ENCODE measurements at places on chromosomes 6 and 20.

GRCh38 chr6:18276610-18277236 is 12.4 kb upstream of the DEK start:
- DNase-seq = no peak

DNA sequence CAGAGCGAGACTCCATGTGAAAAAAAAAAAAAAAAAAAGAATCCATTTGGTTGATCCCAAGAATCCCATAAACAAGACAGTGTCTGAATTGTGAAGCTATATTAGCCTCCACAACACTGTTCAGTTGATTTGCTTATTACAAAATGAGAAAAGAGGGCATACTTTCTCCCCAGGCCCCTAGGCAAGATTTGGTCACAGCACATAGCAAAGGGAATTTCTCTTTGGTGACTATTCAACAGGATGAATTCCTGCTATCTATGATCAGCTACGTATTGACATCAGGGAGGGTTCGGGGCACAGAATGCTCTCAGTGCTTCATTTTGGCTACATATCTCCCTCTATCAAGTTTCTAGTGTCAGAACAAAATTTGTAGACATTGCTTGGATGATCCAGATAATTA is 20.2 kb upstream of the SLC22A3 start:
- DNase-seq = no peak

DNA sequence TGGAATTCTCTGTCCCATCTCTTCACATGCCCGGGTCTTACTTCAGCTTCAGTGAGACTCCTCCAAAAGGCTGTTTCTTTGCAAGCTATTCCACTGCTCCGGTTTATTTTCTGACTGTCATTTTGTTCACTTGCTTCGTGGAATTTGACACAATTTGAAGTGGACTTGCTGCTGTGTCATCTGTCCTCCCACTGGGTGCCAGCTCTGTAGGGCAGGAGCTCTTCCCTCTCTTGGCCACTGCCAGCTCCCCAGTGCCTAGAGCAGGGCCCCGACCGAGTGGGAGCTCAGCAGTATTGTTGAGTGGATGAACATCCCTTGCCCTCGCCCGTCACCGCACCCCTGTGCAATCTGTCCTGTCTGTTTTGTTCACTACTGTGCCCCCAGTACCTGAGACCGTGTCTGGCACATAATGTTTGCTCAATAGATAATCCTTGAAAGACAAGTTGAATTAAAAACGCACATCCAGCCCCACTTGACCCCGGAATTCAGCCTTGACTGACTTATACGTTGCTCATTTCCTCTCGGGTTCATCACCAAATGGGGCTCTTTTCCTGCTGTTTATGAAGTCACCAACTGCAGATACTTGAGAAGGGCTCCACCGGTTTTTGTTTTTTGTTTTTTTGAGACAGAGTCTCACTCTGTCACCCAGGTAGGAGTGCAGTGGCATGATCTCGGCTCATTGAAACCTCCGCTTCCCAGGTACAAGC is 170.3 kb upstream of the KCNG1 start:
- no peak for DNase-seq

- no peak for DNase-seq
These were observed 89.6 kb upstream of the ADGRF1 start for GRCh38 chr6:47131773-47132172.

DNA sequence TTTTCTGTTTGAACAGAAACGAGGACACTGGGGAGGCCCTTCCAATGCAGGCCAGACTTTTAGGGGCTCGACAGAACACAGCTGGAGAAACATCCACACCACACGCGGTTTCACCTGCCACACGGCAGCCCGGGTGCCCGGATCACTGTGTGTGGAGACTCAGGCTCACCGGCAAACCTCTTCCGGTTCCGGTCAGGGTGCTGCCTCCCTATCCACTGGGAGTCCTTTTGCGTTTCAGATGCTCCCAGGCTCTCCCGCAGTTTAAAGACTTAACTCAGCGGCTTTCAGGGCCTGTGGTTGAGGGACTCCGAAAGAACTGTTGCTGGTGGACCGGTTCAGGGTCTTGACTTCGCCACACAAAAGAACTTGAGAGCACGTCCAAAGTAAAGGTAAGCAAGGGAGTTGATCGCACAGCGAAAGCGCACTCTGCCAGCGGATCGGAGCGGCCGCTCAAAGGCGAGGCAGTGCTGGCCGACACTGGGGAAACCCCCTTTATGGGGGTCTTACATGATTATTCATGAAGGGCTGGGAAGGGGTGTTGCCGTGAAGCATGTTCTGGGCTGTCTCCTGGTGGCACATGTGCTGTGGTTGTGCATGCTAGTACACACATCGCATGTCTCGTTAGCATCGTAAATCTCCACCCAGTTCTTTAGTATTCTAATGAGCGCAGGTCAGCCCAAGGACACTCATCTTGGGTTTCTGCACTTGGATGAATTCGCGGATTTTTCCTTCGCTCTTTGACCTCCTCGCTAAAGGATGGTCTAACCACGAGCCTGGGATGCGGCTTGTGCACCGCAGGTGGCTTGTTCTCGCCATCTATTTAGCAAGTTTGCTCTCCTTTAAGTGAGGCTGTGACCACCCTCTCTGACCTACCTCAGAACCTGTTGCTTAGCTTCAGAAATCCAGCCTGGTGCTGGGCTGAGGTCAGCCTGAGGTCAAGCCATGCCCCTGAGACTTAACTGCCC is 180.3 kb downstream of the CDH26 start:
- DNase-seq = peak; percentile 24

GRCh38 chr6:105191351-105191750 is 11.5 kb upstream of the POPDC3 start:
- no peak for DNase-seq

- no peak for DNase-seq
These were observed 59.5 kb downstream of the CTCFL start for GRCh38 chr20:57465486-57465885.

DNA sequence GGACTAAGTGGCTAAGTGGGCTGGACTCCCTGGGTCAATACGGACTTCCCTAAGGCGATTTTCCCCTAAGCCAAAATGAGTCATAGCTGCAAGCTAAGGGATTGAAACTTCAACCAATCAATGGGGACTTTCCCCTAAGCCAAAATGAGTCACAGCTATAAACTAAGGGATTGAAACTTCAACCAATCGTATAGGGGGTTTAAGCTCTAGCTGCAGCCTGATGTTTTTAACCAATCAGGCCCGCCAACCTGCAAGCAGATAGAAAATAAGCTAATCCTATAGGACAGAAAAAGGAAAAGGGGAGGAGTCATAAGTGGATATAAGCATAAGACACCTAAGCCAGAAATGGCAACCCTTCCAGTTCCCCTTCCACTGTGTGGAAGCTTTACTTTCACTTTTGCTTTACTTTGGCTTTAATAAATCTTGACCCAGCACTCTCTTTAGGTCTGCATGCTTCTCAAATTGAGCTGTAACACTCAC is 655.0 kb upstream of the HS3ST5 start:
- no peak for DNase-seq

DNA sequence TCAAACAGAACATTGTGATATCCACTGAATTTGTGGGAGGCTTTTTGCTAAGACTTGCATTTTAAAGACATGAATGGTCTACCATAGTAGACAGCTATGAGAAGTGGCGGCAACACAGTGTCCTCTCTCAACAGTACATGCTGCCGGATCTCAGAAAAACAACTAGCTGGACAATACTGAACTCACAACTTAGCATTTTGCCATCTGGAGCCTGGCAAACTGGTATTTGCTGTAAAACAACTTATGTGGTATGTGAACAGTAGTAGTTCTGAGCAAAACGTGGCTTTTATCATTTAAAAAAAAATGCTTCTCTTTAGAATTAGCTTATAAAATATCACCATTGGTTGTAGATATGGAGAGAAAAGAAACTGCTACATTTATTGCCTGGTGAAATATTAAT is 3.3 kb upstream of the PXDC1 start:
- no peak for DNase-seq

GRCh38 chr6:165218829-165219228 is 90.6 kb downstream of the C6orf118 start:
- DNase-seq = no peak

DNA sequence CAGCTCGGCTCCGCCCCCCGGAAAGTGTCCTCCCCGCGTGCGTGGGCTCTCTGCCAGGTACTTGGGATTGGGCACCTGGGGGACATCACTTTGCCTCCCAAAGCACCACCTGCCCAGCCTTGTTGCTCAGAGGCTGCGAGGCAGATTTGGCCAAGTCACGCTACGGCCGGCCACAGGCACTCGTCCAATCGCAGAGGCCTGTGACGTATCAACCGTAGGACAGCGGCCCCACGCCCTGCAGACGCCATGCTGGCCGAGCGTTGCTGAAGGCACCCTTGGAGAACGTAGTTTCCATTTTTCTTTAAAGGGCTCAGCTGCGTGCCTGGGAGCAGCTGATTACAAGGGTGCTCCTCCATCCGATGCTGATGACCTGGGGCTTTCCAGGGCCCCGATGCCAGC is 3.1 kb downstream of the NTSR1 start:
- DNase-seq = no peak

Data from uterus (tissue), 4 donors.